Liver (tissue), 10 donors: ENCODE measurements at places on chromosomes 1 and 21.

DNA sequence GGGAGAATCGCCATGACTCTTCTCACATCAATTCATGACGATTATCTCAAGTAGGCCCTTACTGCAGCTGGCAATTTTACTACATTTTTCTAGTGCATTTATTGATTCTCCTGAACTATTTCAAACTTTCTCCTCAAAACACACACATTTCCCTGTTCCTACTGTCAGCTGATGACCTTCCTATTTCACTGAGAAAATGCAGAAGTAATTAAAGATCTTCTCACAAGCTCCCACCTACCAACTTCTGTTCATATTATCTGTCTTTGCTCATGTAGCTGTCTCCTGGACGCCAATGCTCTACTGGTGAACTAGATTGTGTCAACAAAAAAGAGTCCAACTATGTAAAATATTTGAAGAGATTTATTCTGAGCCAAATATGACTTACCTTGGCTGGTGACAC, 36.4 kb upstream of the FASLG start:
- H3K4me1 ChIP-seq = no peaks in the 10 kb centered on the region
- H3K36me3 ChIP-seq = no peaks in the 10 kb centered on the region
- DNase-seq = no peak
- H3K27me3 ChIP-seq = no peaks in the 10 kb centered on the region
- no peak overlapping the region for H3K4me3 ChIP-seq

DNA sequence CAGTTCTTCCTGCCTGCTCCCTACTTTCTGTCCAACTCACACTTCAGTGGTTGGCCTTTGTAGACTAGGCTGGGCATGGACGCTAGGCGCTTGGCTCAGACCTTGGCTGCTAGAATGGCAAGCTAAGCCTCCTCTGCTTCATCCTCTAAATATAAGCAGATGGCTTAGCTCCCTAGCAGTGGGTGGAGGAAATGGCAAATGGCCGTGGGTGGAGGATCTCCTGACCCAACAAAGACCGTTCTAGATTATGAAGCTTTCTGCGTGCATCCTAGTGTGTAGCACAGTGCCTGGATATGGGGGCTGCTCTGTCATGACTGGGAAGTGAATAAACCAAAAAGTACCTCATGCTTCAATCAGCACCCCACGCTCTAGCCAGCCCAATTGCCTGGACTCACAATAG, 10.4 kb upstream of the ETV3L start:
- no peak overlapping the region for H3K27ac ChIP-seq
- no peak overlapping the region for H3K4me3 ChIP-seq
- no peaks in the 10 kb centered on the region for H3K27me3 ChIP-seq
- no peak for DNase-seq
- H3K4me1 ChIP-seq = peaks cover 5% of the 10 kb centered on the region

DNA sequence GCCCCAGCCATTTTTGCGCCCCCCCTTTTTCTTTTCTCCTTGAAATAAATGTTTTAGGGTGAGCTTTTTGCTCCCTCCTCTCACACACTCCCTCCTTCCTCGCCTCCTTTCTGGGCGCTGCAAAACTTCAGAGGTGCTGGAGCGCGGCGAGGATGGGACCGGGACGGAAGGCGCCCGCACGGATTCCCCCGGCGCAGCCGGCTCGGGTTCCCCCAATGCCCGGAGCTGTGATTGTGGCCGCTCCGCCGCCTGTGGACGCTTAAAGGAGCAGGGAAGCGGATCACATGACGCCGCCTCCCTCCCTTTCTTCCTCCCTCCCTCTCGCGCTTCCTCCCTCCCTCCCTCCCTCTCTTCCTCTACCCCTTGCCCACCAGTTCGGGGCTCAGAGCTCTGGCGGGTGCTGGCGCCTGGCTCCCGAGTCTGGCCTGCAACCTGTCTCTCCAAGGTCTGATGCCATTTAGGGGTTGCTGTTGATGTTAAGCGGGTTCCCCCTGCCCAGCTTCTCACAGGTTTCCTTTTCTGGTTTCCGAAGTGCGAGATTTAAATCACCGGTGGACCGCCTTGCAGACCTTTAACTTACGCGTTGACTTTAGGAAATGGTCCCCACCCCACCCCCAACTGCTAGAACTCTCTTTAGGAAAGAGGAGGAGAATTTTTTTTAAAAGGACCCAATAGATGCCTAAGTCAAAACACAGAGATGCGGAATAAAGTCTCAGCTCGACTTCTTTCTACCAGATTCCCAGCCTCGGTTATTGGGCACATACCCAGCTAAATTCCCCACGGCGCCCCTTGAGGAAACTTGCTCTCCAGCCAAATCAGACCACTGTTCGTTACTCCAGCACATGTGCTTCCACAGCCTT, at the start of gene WLS:
TSS of gene WLS (minus strand) at position 235 of the 860 bp plus-strand sequence. CDS start at position 11, 224 bp downstream.
- H3K27me3 ChIP-seq = no peaks in the 10 kb centered on the region
- H3K4me3 ChIP-seq = peak within 1 kb of the TSS; percentile 90
- peak within 1 kb of the TSS; percentile 69 for H3K27ac ChIP-seq
- H3K4me1 ChIP-seq = no peaks in the 10 kb centered on the region

DNA sequence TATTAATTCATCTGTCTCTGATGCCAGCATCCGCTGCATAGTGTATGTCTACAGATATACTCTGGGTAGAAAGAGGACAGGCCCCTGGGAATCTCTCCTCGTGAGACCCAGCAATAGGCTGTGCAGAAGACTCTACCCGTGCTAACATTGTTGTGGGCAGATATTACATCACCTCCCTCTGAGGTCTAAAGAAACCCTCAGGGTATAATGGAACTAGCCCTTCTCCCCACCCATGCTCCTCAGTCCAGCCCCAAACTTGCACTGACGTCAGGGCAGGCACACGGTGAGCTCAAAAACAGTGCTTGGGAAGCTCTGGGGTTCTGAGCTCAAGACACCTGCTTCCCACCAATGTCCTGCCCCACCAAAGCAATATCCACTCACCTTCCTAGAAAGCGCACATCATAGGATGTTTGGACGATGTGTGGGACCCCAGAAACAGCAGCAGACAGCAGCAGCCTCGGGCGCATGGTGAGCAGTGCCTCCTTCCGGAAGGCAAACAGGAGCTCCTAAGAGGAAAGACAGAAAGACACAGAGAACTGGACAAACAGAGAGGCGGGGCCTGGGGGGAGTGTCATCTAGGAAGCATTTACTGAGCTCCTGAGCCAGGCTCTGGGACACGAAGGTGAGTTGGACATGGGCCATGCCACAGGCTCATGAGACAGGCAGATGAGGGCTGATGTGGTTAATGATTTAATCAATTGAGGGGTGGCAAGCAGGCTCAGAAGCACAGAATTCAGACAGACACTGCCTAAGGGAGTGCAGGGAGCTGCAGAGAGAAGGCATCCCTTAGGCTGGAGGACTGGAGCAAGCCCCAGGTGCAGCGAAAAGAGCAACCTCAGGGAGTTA, 4.8 kb downstream of the OVGP1 start:
- H3K36me3 ChIP-seq = no peaks in the 10 kb centered on the region
- H3K4me1 ChIP-seq = peaks cover 22% of the 10 kb centered on the region
- DNase-seq = peak; percentile 72
- H3K27me3 ChIP-seq = no peaks in the 10 kb centered on the region
- H3K4me3 ChIP-seq = peak overlapping the region; percentile 29
- H3K27ac ChIP-seq = peak overlapping the region; percentile 44

- no peaks in the 10 kb centered on the region for H3K36me3 ChIP-seq
- no peak for DNase-seq
- H3K4me1 ChIP-seq = no peaks in the 10 kb centered on the region
- no peak overlapping the region for H3K27ac ChIP-seq
- H3K27me3 ChIP-seq = no peaks in the 10 kb centered on the region
- H3K4me3 ChIP-seq = no peak overlapping the region
Observed at GRCh38 chr1:224641030-224641429, 24.9 kb downstream of the CNIH3 start.

DNA sequence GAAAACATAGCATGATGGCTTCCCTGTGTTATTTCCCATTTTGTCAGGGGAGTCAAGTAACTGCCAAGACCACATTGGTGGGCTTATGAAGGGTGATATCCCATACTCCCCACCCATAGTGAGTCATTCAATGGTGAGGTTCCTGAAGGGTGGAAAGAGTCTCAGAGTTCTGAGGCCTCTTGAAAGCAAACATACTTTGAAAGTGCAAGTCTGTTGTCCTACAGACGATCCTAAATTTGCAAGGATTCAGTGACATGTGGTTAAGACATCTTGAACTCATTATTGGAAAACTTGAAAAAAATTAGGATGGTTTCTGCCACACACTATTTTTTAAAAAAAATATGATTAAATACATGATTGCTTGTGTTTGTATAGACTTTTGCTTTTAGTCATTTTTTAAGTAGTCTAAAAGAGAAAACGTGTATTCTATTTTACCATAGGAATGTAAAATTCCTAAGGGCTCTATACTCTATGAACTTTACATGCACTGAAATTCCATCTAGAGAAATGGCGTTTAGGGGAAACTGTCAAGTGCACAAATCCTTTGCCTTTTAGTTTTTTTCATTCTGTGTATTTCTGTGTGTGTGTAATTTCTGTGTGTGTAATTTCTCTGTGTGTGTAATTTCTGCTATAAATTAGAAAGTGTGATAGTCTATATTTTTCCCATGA, 225.5 kb upstream of the ADAMTS5 start:
- no peaks in the 10 kb centered on the region for H3K27me3 ChIP-seq
- no peak overlapping the region for H3K27ac ChIP-seq
- no peaks in the 10 kb centered on the region for H3K4me1 ChIP-seq
- no peak overlapping the region for H3K4me3 ChIP-seq

DNA sequence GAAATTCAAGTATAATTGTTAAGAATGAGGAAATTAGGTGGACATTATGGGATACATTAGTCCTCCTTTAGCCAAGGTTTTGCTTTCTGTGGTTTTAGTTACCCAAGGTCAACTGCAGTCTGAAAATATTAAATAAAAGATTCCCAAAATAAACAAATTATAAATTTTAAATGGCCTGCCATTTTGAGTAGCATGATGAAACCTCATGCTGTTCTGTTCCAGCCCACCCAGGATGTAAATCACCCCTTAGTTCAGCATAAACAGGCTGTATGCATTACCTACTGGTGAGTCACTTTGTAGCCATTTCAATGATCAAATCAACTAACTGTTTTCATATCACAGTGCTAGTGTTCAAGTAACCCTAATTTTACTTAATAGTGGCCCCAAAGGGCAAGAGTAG, 132.5 kb upstream of the LYPLAL1 start:
- H3K4me1 ChIP-seq = no peaks in the 10 kb centered on the region
- H3K27ac ChIP-seq = no peak overlapping the region
- no peaks in the 10 kb centered on the region for H3K27me3 ChIP-seq

DNA sequence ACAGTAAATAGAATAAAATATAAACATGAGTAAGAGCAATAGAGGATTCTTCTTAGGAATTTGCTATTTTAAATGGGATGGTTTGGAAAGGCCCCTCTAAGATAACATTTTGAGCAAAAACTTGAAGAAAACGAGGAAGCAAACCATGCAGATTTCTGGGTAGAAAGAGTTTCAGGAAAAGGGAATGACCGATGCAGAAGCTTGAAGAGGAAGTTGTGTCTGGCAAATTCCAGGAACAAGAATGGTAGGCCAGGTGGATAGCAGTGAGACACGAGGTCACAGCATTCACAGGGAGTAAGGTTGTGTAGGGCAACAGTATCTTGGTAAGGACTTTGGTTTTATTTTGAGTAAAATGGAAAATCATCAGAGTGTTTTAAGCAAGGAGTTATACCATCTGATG, 108.9 kb downstream of the PEX14 start:
- no peaks in the 10 kb centered on the region for H3K27me3 ChIP-seq
- no peak overlapping the region for H3K27ac ChIP-seq
- H3K4me1 ChIP-seq = peaks cover 1% of the 10 kb centered on the region
- no peaks in the 10 kb centered on the region for H3K36me3 ChIP-seq
- H3K4me3 ChIP-seq = no peak overlapping the region
- no peak for DNase-seq

- H3K4me3 ChIP-seq = no peak overlapping the region
- no peaks in the 10 kb centered on the region for H3K36me3 ChIP-seq
- H3K27ac ChIP-seq = no peak overlapping the region
Observed at GRCh38 chr1:213723187-213723586, 264.6 kb upstream of the PROX1 start.

GRCh38 chr1:202126426-202126825, 3.7 kb downstream of the GPR37L1 start:
- H3K4me3 ChIP-seq = no peak overlapping the region
- no peaks in the 10 kb centered on the region for H3K27me3 ChIP-seq
- no peak overlapping the region for H3K27ac ChIP-seq
- no peaks in the 10 kb centered on the region for H3K36me3 ChIP-seq
- no peaks in the 10 kb centered on the region for H3K4me1 ChIP-seq

DNA sequence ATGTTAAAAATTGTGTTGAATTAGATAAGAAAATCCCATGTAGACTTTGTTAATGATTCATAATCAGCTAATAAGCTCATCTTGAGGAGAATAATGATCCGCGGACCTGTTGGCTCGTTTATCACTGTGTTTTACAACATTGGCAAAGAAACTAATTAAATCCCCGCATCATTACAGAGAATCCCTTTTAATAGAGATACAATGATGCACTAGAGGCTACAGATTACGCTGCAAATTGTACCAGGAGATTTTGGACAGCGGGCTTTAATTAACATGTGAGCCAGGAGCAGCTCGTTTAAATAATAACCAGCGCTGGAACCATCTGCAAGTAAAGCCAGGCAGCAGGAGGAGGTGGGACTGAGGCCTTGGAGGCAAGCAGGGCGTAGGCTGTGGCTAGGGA, 280.3 kb upstream of the POU3F1 start:
- H3K36me3 ChIP-seq = no peaks in the 10 kb centered on the region
- no peaks in the 10 kb centered on the region for H3K4me1 ChIP-seq
- DNase-seq = no peak
- no peaks in the 10 kb centered on the region for H3K27me3 ChIP-seq
- no peak overlapping the region for H3K27ac ChIP-seq
